ENCODE measurements at places on chromosomes 16 and 17. TPM values are rescaled to one million over a fixed set of nuclear protein-coding genes. Genes with fewer than 3 reads are reported as not detected.

Gene SLC5A2
- 4.1 TPM for polyA plus RNA-seq

Gene SOCS1
- polyA plus RNA-seq, result 46.5 TPM

Gene QPRT
- polyA plus RNA-seq, result 119 TPM

Gene AGRP
- polyA plus RNA-seq, result not detected

Gene MIS12
- polyA plus RNA-seq, result 6.2 TPM

Gene RAD51D
- 9.2 TPM for polyA plus RNA-seq

Gene AOC2
- 4.7 TPM for polyA plus RNA-seq

Gene NEUROD2
- not detected for polyA plus RNA-seq

Gene UTS2R
- 0.49 TPM for polyA plus RNA-seq

Gene ZNF469
- polyA plus RNA-seq, result 0.30 TPM

Gene C17orf100
- polyA plus RNA-seq, result 2.6 TPM

Gene MTSS2
- polyA plus RNA-seq, result 23.3 TPM

Gene CNTD1
- polyA plus RNA-seq, result not detected

Gene CDH1
- polyA plus RNA-seq, result 119 TPM

Measured in H1 (cell line).